Stimulated activated CD4-positive, alpha-beta T cell treated with anti-CD3 and anti-CD28 coated beads, Interleukin-2, amount 100 ng/mL, for 48 hours (primary cell): ENCODE measurements at places on chromosomes 3 and 15.

GRCh38 chr3:13556917-13557316 lies 8.0 kb downstream of the FBLN2 start:
- no peak for DNase-seq

DNA sequence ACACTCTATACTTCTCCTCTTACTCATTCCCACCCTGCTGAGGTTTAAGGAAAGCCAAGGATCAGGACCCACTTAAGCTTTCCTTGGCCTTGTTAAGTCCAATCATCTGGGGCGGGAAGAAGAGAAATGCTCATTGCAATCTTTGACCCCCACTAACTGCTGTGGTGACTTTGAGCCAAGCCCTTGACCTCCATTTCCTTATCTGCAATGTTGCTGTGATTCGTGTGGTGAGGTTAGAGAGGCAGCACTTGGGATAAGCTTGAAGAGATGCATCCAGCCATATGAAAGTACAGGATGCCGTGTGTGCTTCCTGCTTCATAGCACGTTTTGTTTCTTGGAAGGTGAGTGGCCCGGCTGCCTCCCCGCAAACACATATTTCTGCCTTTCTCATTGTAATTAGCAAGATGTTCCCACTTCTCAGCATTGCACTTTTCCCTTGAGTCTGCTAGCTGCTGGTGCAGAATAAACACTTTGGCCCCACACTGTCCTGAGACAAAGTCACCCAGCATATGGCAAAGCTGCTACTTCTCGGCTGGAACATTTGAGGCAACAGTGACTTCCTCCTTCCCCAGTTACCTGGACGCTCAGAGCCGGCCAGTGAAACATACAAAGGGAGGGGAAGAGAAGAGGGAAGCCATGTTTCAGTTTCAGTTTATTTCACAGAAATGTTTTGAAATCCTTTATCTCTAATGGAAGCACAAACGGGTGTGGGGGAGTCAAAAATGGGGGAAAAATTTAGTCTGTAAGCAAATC lies 10.5 kb upstream of the NUDT16 start:
- DNase-seq, result no peak

DNA sequence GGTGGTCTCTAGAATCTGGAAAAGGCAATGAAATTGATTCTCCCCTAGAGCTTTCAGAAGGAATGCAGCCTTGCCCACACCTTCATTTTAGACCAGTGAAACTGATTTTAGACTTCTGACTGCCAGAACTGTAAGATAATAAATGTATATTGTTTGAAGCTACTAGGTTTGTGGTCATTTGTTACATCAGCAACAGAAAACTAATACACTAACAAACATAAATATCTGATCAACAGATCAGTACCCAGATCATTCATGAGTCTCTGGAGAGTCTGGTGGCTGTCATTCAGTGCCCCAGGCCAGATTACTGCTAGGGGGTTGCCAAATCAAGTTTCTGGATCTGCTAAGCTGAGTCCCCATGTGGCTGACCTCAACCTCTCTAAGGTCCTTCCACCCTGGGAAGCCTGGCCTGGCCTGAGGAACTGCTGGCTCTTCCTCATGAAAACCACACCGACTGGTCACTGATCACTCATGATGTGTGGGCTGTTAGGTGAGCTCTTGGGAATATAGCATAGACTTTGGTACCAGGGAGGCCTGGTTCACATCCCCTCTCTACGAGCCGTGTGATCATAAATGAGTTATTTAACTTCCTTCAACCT lies 11.1 kb upstream of the LACTB start:
- DNase-seq, result no peak

- DNase-seq, result no peak
These were observed 430.6 kb downstream of the FOXP1 start for GRCh38 chr3:71152892-71153265.

DNA sequence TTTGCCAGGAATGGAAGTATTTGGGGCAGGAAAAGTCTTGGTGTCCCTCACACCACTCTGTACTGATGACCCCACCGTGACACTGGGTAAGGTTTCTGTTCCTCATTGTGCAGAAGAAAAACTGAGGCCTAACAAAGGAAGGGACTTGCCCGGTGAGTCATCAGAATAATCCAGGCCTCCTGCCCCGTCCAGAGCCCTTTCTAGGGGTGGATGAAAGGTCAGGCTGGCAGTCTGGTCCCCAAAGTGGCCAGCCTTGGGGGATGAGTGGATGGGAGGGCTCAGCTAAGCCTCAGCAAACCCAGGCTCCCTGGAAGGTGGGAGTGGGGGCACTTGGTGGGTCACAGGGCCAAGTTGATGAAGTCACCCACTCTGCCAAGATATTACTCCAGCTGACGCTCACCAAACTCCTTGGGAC lies 2.3 kb upstream of the DNAH1 start:
- DNase-seq, result no peak

DNA sequence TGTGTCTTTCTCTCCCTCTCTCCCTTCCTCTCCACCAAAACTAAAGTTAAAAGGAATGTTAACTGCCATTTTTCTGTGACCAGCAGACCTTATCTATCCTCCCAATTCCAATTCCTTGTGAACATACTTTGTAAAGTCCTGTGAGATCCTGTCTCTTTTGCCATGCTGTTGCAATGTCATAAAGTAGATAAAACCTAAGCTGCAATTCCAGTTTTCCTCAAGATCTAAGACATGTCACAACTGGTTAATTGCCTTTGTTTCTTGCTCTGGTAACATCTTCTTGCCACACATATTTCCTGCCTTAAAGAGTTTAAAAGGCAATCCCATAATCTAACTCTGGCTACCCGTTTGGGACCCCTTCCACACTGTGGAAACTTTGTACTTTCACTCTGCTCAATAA lies 188.7 kb downstream of the PYDC2 start:
- DNase-seq, result no peak

DNA sequence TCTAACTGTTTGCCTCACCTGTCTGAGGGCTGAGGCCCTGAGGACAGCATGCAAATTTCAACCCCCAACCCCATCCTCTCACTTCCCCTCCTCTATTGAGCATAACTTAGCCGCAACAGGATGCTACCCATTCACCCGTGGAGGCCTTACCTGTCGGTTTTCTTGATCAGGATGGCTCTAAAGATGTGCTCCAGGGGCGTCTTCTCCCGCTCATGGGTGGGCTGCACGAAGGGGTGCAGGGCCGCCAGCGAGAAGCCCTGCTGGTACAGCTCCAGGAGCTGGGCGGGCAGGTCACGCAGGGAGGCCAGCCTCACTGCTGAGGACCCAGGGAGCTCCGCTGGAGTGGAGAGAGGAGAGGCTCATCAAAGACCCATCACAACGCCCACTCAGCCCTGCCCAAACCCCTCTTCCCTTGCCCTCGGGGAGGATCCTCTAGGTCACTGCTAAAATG lies 79.8 kb downstream of the RFTN1 start:
- DNase-seq, result no peak

GRCh38 chr3:172520301-172520831 lies 2.9 kb downstream of the TNFSF10 start:
- no peak for DNase-seq

DNA sequence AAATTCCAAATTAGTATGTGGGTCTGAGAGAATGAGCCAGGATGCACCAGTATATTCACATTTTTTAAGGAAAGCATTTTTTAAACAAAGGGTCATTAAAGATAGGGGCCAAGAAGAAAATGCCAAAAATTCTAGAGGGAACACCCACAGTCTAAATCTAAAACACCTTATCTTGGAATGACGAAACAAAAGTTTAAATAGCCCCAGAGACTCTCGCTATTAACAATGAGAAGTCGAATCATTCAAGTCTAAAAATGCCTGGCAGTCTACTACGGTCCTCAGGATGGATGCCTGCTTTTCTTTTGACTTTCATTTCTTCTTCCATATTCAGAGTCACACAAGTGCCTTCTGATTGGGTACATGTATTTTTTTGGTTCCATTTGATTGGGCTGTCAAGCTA lies 66.3 kb downstream of the SSUH2 start:
- DNase-seq, result no peak

DNA sequence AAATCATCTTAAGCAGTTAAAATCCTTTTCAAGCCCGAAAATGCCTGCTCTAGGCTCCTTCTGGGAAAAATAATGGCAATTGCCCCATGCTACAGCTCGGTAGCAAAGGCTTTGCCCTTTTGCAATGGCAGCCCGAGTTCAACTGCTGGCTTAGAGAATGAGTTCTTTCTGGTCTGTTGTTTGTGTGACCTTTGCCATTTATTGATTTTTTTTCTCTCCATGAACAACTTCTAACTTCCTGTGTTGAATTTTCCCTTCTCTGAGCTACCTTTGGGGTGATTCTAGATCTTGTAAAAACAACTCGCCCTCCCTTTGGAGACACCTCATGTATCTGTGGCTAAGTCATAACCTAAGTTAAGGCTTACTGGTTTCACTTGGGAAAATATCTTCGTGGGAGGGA lies 139.3 kb downstream of the PLCH1 start:
- no peak for DNase-seq

DNA sequence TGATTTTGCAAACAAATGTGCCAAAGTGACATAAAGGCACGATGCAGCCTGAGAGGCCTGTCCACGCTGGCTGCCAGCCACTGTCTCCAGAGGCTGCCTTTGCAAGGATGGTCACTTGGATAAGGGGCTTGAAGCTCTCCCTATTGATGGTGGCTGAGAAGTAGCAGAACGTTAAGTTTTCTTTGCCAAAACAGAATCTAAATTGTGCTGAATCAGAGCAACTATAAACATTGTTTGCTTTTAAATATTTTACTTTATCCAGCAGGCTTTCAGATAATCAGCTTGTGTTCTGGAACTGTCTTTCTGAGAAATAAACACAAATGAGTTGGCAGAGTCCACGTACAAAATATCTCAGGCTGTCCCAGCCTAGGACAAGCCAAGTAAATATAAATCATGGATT lies 23.8 kb upstream of the CNBP start:
- DNase-seq, result no peak
